ENCODE measurements at places on chromosomes 7 and 10.

DNA sequence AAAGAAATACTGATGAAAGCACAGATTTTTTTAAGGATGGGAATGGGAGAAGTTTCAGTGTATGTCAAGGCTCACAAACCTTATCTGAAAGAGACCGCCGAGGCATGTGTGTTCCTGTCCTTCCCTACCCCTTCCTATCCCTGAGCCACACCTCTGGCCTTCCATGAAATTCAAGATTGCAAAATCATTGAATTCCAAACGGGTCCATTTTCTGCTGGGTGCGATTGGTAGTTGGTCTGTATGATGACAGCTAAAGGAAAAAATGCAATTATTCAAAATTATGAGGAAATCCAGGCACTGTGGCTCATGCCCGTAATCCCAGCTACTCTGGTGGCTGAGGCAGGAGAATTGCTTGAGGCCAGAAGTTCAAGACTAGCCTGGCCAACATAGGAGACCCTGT is 170.1 kb downstream of the ARHGAP12 start:
- no peak for DNase-seq

DNA sequence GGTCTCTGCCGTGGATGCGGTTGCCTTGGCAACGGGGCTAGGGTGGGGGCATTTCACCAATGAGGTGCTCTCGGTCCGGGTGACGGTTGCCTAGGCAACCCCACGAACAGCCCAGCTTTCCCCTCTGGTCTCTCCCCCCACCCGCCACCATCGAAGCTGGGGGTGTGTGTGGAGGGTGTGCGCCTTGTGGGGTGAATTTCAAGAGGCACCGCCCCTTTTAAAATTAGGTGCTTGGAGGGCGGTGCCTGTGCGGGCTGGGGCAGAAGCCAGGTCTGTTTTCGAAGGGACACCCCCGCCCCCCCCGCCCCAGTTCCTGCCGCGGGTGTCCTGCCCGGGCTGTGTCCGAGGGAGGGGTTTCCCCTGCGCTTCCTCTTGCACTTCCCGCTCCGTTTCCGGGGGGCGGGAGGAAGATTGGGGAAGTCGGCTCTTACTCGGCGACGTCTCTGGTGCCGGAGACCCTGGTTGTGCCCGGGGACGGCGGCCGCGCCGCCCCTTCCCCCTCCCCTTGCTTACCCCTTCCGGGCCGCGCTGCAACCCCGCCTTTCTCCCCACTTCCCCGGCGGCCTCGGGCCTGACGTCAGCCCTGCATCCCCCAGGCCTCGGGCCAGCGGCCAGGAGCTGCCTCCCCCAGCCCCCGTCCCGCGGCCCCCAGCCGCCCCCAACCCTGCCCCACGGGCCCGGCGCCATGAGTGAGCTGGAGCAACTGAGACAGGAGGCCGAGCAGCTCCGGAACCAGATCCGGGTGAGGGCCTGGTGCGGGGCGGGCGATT is 2.2 kb downstream of the GNB2 start:
- peak; percentile 69 for DNase-seq

- DNase-seq, result no peak
Measured at GRCh38 chr10:1094112-1095057, 38.2 kb downstream of the WDR37 start.

DNA sequence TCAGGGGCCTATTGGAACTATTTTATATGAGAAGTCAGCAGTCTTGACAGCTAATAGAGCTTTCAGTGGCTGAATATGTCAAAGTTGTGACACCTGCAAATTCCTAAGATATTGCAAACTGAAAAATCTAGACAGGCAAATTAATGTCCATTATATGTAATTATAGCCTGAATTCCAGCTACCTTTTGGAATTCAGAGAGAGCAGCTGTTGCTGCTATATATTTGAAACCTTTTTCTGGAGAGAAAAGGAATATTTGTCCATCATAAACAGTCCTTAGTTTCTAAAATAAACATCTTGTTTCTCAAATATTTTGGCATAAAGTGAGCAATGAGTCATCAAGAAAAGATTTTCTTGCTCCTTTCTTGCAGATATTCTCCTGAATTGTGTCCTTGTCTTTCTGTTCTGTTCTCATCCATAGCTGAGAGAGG is 408.9 kb upstream of the SEMA3D start:
- no peak for DNase-seq

DNA sequence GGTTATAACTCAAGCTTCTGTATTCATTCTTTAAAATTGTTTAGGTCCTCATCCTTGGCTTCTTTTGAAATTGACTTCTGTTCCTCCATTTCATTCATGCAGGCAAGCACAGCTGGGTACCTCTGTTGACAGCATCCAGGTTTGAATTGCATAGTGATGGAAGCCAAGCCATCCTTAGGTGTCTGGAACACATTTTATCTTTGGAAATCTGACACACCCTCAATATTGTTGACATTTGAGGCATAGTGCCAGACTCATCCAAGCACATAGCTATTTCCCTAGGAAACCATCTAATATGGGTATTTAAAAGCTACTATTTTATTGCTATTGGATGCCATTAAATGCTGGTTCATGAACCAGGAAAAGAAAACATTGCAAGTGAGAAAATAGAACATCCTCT is 142.1 kb upstream of the PTPRZ1 start:
- DNase-seq, result no peak

GRCh38 chr10:132101529-132101928 is 35.8 kb downstream of the JAKMIP3 start:
- no peak for DNase-seq

DNA sequence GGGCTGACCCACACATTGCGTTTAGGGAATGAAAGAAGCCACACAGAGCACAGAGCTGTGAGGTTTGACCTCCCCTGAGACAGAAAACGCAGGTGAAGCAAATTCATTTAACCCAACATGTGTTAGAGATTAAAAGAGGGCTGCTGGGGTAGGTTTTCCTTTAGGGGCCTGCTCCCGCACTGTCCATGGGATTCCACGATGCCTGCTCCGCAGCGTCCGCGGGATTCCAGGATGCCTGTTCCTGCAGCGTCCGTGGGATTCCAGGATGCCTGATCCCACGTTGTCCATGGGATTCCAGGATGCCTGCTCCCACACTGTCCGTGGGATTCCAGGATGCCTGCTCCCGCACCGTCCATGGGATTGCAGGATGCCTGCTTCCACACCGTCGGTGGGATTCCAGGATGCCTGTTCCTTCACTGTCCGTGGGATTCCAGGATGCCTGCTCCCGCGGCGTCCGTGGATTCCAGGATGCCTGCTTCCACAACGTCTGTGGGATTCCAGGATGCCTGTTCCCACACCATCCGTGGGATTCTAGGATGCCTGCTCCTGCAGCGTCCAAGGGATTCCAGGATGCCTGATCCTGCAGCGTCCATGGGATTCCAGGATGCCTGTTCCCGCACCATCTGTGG is 78.7 kb downstream of the VIPR2 start:
- DNase-seq, result no peak

- DNase-seq, result no peak
Measured at GRCh38 chr10:67095531-67095930, 169.7 kb downstream of the LRRTM3 start.

GRCh38 chr7:148105853-148106252 is 484.7 kb upstream of the C7orf33 start:
- DNase-seq, result no peak

DNA sequence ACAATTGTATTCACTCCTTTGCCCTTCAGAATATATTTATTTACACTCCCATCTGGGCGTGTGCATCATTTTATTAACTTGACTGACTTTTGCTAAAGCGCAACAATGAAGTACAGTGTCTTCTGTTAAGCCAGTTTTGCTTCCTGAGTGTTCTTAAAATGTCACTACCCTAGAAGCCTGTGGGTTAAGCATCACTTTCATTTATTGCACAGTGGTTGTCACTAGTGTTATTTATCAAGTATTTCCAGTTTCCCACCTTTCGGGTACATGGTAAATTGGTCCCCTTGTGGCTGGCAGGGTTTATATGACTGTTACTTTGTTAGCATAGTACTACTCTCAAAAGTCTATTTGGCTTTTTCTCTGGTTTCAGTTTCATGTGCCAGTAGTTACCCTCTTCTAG is 3.3 kb downstream of the HILPDA start:
- DNase-seq, result no peak

DNA sequence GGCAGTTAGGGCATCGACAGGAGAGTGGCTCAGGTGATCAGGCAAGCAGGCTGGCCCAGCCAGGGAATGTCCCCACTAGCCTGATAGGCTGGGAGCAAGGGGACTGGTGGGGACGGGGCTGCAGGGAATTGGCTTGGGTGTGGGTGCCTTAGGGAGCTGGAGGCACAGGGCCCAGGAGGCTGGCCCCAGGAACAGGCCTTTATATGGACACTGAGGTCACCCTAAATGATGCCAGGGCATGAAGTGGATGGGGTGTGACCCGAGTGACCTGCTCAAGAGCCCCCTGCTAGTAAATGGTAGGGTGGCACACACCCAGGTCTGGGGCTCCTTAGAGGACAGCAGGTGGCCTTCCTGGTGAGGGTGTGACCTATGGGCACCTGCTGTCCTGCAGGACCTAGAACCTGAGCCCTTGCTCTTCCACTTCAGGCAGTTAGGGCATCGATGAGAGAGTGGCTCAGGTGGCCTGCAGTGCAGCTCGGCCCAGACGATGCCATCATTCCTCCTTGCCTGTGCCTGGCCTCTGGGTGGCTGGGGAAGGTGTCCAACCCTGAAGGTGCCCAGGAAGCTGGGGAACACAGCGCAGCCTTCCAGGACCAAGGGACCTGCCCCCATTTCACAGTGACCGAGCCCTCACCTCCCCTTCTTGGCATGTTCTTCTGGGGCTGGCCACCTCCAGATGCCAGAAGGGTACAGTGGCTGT is 51.7 kb upstream of the LEP start:
- DNase-seq, result no peak

- DNase-seq, result no peak
Measured at GRCh38 chr10:115026746-115027140, 66.4 kb upstream of the ATRNL1 start.

DNA sequence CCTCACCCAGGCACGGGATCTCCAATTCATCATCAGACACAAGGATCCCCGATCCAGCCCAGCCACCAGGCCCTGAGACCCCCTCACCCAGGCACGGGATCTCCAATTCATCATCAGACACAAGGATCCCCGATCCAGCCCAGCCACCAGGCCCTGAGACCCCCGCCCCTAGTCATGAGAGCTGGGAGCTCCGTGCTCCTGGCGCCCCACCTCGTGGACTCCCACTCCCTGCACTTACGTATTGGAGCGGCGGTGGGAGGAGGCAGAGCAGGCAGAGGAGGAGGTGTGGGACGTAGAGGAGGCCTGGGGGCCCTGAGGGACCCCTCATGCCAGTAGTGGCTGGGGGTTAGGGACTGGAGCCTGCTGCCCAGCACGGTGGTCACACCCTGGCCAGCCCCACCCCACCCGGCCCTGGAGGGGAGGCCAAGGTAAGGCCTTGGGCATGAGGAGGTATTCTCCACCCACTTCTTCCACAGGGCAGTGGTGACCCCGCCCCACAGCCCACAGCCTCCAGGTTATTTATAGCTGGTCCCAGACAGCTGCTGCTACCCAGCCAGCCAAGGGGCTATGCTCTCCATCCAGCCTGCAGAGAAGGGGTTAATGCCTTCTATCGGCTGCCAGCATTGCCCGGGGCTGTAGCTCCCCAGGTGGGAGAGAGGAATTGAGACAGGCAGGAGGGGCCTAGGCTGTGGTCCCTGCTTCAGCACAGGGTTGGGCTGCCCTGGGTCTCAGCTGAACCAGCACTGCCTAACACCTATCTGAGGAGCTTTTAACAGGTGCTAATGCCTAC is 17.6 kb upstream of the CRHR2 start:
- no peak for DNase-seq

DNA sequence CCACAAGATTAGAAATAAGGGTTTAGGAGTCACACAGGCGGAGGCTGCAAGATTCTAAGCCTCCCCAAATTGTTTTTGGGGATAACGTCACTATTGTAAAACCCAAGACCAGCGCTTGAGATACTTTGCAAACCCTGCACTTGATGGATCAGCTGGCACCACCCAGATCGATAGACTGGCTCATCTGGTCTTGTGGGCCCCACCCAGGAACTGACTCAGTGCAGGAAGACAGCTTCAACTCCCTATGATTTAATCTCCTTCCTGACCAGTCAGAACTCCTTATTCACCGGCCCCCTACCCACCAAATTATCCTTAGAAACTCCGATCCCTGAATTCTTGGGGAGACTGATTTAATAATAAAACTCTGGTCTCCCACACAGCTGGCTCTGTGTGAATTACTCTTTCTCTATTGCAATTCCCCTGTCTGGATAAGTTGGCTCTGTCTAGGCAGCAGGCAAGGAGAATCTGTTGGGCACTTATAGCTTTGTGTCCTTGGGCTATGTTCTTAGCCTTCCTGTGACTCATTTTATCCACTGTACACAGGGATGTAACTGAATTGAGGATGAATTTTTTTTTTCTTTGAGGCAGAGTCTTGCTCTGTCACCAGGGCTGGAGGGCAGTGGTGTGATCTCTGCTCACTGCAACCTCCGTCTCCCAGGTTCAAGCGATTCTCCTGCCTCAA is 64.4 kb upstream of the CARD11 start:
- DNase-seq, result no peak

GRCh38 chr7:75854233-75854632 is 24.6 kb upstream of the RHBDD2 start:
- DNase-seq, result no peak

GRCh38 chr10:450463-450862 is 239.0 kb downstream of the DIP2C start:
- DNase-seq, result no peak

DNA sequence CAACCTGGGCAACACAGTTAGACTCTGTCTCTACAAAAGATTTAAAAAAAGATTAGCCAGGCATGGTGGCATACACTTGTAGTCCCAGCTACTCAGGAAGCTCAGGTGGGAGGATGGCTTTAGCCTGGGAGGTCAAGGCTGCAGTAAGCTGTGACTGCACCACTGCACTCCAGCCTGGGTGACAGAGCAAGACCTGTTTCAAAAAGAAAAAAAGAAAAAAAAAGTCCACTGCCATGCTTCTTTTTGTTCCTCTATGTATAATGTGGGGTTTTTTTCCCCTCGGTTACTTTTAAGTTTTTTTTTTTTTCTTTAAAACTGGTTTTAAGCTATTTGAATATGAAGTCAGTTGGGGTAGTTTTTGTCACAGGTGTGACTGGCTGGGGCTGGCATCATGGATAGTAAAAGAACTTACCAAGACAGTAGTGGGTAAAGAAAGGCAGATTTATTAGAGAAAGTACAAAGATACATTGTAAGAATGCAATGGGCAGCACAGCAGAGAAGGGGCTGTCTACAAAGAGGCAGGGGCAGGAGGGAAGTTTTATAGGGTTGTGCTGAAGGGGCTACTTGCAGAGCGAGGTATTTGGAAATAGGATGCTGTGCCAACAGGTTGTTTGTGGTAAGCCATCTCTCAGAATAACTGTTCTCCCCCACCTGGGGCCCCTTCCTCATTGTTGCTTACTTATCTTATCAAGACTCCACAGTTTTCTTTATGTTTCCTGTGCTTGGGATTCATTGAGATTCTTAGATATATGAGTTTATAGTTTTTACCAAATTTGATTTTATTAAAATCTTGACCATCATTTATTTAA is 177.3 kb downstream of the PHTF2 start:
- no peak for DNase-seq

- DNase-seq, result no peak
Measured at GRCh38 chr10:96863922-96864543, 31.9 kb downstream of the LCOR start.

DNA sequence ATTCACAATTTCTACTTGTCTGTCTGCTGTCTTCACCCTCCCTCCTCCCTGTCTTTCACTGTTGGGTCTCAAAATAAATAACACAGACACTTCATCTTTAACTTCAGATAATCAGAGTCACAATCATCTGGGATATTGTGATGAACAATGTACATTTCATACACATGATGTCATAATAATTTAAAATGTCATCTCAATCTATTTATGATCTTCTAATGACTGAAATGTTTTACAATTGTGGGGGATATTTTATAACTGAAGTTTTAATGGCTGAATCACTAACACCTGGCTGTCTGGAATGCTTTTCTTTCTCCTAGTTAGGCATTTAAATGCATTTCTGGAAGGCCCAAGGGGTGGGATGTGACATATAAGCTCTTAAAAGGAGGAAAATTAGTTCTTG is 859.8 kb downstream of the LRMDA start:
- DNase-seq, result no peak
